Sigmoid colon (tissue), 7 donors: ENCODE measurements at places on chromosomes 12 and 14. TPM values are rescaled to one million over a fixed set of nuclear protein-coding genes. Genes with fewer than 3 reads are reported as not detected.

The KRT75 gene
- not detected for polyA plus RNA-seq

The ZNF268 gene
- polyA plus RNA-seq = 6.9 TPM

The ARL1 gene
- 34.5 TPM for polyA plus RNA-seq

The RIN3 gene
- 19.2 TPM for polyA plus RNA-seq

The GARIN6 gene
- polyA plus RNA-seq = not detected

The GPHN gene
- polyA plus RNA-seq = 5.4 TPM

The OR6C2 gene
- polyA plus RNA-seq = not detected

The TEAD4 gene
- polyA plus RNA-seq = 16.3 TPM

The CCDC177 gene
- polyA plus RNA-seq = not detected

The NANOG gene
- polyA plus RNA-seq = not detected

The RNASE1 gene
- polyA plus RNA-seq = 192 TPM

The EIF2S3B gene
- 0.55 TPM for polyA plus RNA-seq

The NPFF gene
- not detected for polyA plus RNA-seq

The SEL1L gene
- polyA plus RNA-seq = 6.2 TPM

The TRHDE gene
- polyA plus RNA-seq = 0.42 TPM

The TMEM229B gene
- polyA plus RNA-seq = 8.0 TPM

The CLEC4E gene
- polyA plus RNA-seq = 2.0 TPM

The SNW1 gene
- polyA plus RNA-seq = 43.5 TPM

The DNAL1 gene
- polyA plus RNA-seq = 5.1 TPM

The OAS2 gene
- 28.8 TPM for polyA plus RNA-seq

The ARHGAP9 gene
- polyA plus RNA-seq = 4.9 TPM

The GPD1 gene
- 19.8 TPM for polyA plus RNA-seq

The SERPINA10 gene
- not detected for polyA plus RNA-seq

The NTS gene
- not detected for polyA plus RNA-seq

The ENDOU gene
- 0.25 TPM for polyA plus RNA-seq

The CMAS gene
- 153 TPM for polyA plus RNA-seq

The CBLN3 gene
- polyA plus RNA-seq = 1.2 TPM

The UTP20 gene
- 0.92 TPM for polyA plus RNA-seq

The CCDC38 gene
- not detected for polyA plus RNA-seq

The CLEC1B gene
- polyA plus RNA-seq = not detected

The ERP27 gene
- 0.23 TPM for polyA plus RNA-seq

The DNAH10 gene
- polyA plus RNA-seq = 0.29 TPM

The SYT10 gene
- polyA plus RNA-seq = not detected

The FOXM1 gene
- polyA plus RNA-seq = 34.9 TPM

The FZD10 gene
- 0.60 TPM for polyA plus RNA-seq

The GALNT6 gene
- 7.2 TPM for polyA plus RNA-seq

The OSBPL8 gene
- polyA plus RNA-seq = 10.8 TPM

The CRIP2 gene
- polyA plus RNA-seq = 13.6 TPM

The PMCH gene
- not detected for polyA plus RNA-seq

The OLR1 gene
- polyA plus RNA-seq = not detected

The SYCP3 gene
- not detected for polyA plus RNA-seq

The SART3 gene
- 15.3 TPM for polyA plus RNA-seq

The ARID4A gene
- 8.4 TPM for polyA plus RNA-seq

The OTX2 gene
- polyA plus RNA-seq = not detected

The TPH2 gene
- polyA plus RNA-seq = not detected

The GPR135 gene
- 0.50 TPM for polyA plus RNA-seq

The MYH6 gene
- 3.0 TPM for polyA plus RNA-seq

The ATL1 gene
- polyA plus RNA-seq = 6.5 TPM

The FICD gene
- polyA plus RNA-seq = not detected
